ENCODE measurements at places on chromosomes 7 and 10.

DNA sequence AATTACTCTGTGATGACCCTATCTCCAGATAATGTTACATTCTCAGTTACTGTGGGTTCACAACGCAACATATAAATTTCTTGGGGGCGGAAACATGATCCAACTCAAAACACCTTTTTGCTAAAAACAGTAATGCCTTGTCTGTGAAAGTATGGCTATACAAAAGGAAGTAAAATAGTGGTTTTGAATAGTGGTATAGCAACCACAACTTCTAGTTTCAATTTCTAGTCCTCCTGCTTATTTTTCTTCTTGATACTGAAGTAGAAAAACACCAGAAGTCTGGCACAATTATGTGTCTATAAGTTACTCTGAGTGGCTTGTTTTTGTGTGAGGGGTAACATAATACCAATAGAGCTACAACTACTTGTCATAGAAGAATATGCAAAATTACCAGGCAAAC lies 21.5 kb upstream of the ZNF800 start:
- no peak for DNase-seq

- peak; percentile 69 for DNase-seq
These were observed 143.8 kb upstream of the TMEM106B start for GRCh38 chr7:12067156-12067831.

DNA sequence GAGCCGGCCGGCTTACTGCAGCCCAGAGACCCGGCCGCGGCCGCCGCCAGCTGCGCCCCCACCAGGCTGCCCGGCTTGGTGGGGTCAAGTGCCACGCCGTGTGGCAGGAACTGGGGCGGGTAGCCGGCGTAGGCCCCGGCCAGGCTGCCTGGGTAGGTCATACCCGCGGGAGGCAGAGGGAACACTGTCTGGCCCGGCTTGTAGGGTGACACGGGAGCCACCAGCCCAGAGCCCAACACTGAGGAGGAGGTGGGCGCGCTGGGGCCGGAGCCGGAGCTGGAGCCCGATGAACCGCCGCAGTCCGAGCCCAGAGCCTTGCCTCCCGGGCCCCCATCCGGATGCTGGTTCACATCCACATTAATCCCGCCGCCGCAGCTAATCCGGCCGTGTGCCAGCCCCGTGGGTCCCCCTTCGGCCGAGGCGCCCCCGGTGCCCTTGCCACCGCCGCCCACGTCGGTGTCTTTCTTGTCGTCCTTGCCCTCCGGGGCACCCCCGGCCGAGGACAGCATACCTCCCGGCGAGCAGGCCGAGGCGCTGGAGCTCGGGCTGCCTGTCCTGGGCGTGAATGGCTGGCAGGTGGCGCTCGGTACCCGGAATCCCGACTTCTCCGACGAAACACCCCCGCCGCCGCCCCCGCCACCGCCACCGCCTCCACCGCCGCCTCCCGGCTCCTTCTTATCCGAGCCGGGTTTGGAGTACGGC lies 2.0 kb downstream of the ZNF503 start:
- peak; percentile 60 for DNase-seq

GRCh38 chr7:52154382-52154781 lies 837.8 kb upstream of the COBL start:
- no peak for DNase-seq

- no peak for DNase-seq
These were observed 369.0 kb downstream of the PARD3 start for GRCh38 chr10:34446049-34446448.

Measured in activated naive CD4-positive, alpha-beta T cell treated with anti-CD3 and anti-CD28 coated beads, Interleukin-2, amount 10 ng/mL, durations not matched to agents 7 days and 5 days (primary cell).